Aorta (tissue), 5 donors: ENCODE measurements at places on chromosomes 5 and 9. TPM values are rescaled to one million over a fixed set of nuclear protein-coding genes. Genes with fewer than 3 reads are reported as not detected.
A peak's percentile ranks its signal among the peaks of the same experiment; 100 is the strongest.

GRCh38 chr9:131478421-131478868 lies 24.3 kb upstream of the POMT1 start:
- peak; percentile 82 for DNase-seq

DNA sequence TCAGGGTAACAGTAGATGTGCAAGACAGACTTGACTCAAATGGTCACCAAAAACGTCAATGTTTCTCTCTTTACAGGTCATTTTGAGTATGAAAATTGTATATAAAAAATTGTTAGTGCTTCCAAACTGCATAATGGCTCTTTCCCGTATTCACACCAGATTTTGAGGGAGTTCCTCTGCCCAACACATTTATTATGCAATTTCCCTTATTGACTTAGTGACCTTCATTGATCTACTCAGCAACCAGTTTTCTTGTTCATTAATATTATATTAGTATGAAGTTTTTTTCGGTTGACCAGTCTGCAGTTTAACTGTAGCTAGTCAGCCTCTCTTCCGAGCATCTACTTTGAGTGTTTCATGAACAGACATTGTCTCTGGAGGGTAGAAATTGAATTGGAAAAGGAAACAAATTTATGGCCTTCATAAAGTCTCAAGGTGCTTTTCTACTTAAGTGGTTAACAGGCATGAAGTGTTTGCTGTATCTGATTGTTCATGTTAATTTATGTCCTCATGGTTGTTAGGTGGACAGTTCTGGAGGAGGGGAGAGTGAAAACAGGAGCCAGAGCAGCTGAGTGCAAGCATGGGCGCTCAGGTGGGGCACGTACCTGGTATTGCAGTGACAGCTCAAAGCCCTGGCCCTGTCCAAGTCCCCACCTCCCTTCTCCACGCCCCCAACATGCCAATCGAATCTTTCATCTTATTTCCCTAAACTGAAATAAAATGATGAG lies 240.2 kb downstream of the RFK start:
- DNase-seq, result no peak

DNA sequence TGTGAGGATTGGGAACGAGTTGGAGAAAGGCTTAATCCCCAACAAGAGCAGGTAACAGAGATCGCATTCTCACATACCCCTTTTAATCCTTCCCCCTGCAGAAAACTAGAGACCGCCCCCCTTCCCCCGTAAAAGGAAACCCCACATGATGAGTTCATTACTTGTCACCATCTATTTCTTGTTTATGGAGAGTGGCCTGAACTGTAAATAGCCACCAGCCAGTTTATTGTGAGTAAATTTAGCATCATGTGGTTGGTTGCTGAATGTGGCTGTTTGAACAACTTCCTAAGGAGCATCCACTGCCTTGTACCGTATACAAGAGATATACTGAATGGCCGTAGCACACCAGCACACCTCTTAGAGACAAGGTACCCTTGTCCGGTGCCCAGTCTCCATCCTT lies 62.1 kb downstream of the TJP2 start:
- no peak for DNase-seq

Gene CNTNAP3B
- 16.3 TPM for total RNA-seq

Gene POC5
- 11.8 TPM for total RNA-seq

DNA sequence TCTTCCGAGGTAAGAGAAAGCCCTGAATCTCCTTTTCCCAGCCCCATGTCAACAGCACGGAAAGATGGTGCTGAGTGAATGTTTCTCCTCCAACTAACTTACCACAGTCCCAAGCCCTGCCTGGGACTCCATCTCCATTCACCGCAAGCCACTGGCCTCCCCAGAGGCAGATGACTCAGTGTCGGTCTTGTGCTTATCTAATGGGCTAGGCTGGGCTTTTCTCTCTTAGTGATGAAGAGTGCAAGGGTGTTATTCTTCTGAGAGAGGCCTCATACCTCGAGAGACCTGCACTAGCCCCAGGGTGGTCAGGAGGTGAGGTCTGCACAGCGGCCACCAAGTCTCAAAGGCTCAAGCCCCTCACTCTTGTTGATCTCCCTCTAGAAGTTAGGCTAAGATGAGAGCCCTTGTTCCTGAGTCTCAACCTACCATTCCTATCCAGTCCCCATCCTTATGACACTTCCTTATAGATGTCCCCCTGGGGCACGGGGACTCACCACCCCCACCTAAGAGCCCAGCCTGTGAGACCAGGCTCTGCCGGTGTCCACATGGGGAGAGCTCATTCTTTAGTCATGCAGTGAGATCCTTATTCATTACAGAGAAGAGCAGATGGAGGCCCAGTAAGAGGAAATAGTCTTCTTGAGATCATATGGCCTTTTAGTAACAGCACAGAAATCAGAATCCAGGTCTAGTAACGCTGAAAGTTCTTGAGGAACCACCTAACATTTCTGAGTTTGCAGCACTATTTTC lies 127.0 kb downstream of the SAXO1 start:
- DNase-seq, result no peak

Gene AHRR
- total RNA-seq, result 1.9 TPM

DNA sequence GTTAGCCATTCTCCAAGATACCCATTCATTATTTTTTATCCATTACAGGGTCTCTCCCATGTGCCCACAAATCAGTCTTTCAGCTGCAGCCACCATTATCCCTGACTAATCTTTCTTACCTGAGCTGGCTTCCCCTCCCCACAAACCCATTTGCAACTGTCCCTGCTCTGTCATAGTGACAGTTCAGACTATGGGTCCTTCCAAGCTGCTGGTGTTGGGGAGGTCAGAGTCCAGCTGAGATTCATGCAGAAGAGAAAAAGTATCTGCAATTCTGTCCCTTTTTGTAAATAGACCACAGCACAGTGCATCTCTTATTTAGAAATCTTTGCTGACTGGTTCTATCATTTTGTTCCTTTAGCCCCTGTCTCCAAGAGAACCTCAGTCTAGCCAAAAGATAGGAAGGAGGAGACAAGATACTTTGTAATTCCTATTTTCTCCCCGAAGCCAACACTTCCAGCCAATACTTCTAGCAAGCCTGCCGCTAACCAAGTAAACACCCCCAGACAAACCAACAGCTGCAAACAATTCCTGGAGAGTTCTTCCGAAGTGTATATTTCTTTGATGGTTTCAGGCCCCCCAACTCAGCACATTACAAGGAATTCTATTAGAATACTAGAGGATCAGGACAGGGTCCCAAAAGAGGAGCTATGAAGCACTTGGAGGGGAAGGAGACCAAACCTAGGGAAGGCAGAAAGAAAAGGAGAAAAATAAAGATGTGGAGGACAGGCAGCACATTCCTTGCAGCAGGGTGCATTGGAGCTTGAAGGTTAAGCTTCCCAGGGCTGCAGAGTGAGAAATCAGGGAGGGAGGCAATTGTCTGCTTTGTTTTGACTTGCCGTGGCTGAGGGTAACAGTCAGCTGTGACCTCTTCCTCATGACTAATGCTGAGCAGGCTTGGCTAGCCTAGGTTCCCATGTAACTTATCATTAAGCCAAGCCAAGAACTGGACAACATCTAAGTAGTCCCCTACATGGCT lies 148.5 kb downstream of the SGCD start:
- peak; percentile 55 for DNase-seq

Gene GARIN3
- not detected for total RNA-seq

Gene OTP
- not detected for total RNA-seq

GRCh38 chr5:41176952-41177351 lies 36.4 kb downstream of the C6 start:
- DNase-seq, result no peak

DNA sequence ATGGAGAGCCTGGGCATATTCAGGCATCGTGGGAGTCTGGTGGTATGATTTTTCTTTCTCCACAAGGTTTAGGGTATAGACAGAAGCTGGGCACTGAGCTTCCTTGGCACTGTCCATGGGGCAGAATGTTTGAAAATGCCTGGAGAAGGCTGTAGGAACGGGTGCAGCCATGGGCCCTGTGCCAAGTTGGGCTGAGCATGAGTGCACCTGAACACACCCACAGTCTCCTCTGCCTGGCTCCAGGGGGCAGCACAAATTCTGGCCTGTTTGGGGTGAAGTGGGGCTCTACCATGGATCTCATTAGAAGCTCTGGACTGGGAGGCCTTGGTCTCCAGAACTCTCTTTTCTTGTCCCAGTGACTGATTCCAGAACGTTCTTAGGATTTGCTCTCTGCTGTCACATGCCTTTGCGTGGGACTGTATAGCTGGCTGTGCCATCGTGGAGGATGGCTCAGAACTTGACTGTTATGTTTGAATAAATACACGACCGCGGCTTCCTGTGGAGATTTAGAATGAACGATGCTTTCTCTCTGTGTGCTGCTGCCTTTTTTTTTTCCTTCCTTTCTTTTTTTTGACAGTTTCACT lies 229.8 kb downstream of the FANCC start:
- peak; percentile 56 for DNase-seq

Gene SHISAL2B
- not detected for total RNA-seq

GRCh38 chr9:4748612-4749011 lies 7.6 kb upstream of the AK3 start:
- DNase-seq, result no peak

Gene HTR4
- total RNA-seq, result not detected

DNA sequence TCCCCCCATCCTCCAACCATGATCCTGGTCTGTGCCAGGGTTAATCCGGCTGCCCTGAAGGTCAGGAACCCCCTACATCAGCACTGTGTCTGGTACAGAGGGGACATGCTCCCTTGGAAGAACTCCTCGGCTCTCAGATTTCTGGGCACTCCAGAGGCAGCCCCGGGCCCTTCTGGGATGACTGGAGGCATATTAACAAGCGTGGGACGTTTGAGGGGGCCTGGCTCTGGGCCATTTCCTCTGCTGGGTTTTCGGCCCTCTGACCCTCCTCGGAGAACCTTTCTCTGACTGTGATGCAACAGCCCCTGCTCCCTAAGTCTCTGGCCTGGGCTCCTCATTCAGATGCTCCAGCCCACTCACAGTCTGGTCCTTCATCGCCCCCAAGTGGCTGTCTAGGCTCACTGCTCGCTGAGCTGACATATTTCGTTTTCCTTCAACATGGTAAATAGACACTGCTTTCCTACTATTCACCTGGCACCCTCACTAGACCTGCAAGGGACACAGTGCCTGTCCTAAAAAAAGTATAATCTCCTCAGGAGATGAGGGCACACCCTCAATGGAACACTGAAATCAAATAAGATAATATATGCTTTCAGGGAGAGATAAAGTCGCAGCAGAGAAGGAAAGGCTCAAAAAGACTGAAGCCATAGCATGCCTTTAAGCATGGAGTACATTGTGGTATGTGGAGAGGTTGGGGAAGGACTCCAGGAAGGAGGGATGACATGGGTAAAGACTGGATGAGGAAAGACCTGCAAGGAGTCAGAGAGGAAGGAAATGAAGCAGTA lies 404.7 kb upstream of the TRPC7 start:
- DNase-seq, result peak; percentile 84

- no peak for DNase-seq
Observed at GRCh38 chr5:116340799-116341198, 233.8 kb downstream of the SEMA6A start.

GRCh38 chr9:13190040-13190439 lies 89.5 kb downstream of the MPDZ start:
- DNase-seq, result no peak

DNA sequence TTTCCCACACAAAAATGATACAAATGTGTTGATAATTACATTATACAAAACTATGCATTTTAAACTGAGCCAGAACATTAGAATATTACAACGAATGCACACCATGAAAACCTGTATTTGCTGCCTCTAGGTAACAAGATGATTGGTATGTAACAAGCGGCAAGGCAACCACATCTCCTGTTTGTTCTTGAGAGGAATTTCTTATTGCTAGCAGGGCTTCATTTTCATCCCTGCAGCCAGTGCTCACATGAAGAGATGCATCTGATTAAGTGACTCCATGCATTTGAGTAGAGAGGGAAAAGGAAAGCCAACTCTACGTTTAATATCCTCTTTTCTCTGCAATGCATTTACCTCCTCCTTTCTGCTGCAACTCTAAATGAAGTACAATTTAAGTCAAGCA lies 36.6 kb downstream of the FRMD3 start:
- DNase-seq, result no peak

- DNase-seq, result no peak
Observed at GRCh38 chr5:101362067-101362466, 459.0 kb upstream of the ST8SIA4 start.

- no peak for DNase-seq
Observed at GRCh38 chr9:92774274-92774673, 9.6 kb upstream of the BICD2 start.

Gene RRAGA
- 87.2 TPM for total RNA-seq

DNA sequence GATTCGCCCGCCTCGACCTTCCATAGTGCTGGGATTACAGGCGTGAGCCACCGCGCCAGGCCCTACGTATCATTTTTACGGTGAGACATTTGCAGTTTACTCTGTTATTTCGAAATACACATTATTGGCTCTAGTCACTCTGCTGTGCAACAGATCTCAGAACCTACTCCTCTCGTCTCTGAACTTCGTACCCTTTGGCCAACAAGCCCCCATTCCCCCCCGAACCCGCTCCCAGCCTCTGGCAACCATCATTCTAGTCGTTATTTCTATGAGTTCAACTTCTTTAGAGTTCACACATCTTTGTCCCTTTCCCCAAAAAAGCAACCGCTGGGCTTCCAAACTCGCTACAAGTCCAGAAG lies 735 bp downstream of the PTGR1 start:
- DNase-seq, result peak; percentile 82

GRCh38 chr9:138038244-138038671 lies 160.7 kb downstream of the CACNA1B start:
- no peak for DNase-seq

GRCh38 chr5:134426361-134426760 lies 14.7 kb upstream of the CDKN2AIPNL start:
- DNase-seq, result no peak

- DNase-seq, result no peak
Observed at GRCh38 chr5:157369507-157369906, 90.5 kb upstream of the NIPAL4 start.

DNA sequence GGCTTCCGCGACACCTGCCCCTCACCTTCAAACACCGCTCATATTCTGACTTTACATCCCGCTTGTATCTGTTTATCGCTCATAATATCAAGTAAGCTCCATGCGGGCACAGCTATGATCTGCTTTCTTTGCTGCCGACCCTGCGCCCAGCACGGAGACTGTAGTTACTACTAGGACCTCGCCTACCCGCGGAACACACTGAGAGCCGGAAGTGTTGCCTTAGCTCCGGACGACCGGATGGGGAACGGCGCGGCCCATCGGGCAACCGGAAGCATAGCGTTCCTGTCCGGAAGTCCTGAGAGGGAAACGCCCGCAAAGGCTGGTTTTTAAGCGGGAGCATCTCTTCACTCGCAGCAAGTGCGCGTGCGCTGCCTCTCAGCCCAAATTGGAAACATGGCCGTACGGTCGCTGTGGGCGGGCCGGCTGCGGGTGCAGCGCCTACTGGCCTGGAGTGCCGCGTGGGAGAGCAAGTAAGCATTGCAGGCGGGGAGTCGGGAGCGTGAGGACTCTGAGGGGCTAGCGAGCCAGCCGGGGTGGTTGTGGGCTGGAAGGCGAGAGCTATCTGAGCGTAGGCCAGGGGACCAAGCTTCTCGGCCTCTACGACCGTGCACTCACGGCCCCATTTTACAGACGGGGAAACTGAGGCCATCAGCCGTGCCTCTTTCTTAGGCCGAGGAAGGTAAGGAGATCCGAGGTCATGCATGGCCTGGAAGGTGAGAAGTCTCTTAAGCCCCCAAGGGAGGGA lies at the start of gene GRPEL2:
GRPEL2 (plus strand) TSS at position 353 of the 745 bp plus-strand sequence; CDS start at position 394, 41 bp downstream.
- DNase-seq, result peak; percentile 98

GRCh38 chr9:7103367-7103766 lies 345.6 kb downstream of the KDM4C start:
- no peak for DNase-seq

GRCh38 chr9:130107955-130108354 lies 54.2 kb downstream of the GPR107 start:
- no peak for DNase-seq

GRCh38 chr5:68216245-68217046 lies 890 bp downstream of the PIK3R1 start:
- DNase-seq, result peak; percentile 74

Gene ZNF367
- total RNA-seq, result 1.8 TPM
